Neuronal stem cell (in vitro differentiated cells): ENCODE measurements at places on chromosomes 16 and 17.

- DNase-seq: no peak
Measured at GRCh38 chr17:36773039-36773438, 164.2 kb upstream of the LHX1 start.

GRCh38 chr17:75262112-75262606 is 480 bp downstream of the MRPS7 start:
- DNase-seq: no peak

DNA sequence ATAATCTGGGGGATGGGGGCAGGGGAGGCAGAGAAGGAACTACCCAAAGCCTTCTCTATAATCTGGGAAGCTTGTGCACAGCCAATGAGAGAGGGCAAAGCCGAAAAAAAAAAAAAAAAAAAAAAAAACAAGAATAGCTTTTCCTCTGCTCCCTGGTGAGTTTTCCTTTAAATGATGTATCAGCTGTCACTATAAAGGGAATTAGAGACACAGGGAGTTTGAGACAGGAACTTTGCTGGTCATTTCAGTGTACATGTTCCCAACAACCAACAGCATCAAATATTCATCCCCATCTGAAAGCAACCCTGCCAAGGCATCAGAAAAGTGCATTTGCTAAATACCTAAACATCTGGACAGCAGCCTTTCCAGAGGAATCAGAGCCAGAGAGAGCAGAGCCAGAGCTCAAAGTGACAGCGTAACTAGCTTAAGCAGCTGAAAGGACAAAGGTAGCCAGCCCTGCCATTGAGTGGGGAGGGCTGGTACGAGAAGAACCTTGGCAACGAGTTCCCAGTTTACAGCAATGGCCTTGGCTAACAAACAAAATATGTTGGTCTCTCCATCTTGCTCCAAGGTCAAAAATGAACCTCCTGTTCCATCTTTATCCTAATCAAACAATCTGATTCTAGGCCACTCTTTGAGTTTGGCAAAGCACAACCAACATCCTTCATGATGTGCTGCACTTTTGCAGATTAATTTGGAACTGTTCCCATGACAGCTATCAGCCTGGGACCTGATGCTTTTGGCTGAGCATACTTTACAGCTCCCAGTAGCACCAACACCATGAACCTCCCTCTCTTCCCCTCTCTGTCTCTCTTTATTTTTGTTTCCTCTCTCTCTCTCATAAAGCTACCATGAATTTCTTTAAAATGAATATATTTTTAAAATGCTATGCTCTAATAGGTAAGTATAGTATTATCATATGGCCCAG is 143.7 kb upstream of the GNAO1 start:
- no peak for DNase-seq

DNA sequence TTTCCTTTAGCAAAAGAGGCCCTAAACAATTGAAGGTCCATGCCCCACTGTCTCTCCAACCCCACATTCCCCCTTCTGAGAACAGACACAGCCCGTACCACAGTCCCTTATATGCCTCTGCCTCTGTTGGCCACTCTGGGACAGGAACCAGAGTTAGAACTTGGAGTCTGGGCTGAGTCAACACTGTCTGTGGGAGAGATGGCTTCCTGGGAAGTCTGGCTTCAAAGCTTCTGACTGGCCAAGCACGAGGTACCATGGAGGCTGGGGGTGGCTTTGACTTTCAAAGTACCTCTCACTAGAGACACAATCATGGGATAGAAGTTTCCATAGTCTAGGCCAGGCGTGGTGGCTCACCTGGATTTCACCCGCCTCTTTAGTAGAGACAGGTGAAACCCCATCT is 14.9 kb upstream of the SPOP start:
- DNase-seq: no peak

DNA sequence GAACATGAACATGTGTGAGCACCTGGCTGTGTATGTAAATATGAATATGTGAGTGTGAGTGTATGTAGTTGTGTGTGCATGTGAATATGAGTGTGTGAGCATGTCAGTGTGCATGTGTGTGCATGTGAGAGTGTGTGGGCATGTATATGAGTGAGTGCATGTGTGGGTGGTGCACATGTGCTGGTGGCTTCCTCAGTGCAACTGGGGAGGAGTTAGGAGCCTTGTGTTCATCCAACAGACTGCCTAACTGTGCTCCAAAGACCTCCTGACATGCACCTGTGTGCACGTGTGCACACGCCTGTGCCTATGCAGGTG is 1.4 kb downstream of the TMEM235 start:
- DNase-seq: no peak

DNA sequence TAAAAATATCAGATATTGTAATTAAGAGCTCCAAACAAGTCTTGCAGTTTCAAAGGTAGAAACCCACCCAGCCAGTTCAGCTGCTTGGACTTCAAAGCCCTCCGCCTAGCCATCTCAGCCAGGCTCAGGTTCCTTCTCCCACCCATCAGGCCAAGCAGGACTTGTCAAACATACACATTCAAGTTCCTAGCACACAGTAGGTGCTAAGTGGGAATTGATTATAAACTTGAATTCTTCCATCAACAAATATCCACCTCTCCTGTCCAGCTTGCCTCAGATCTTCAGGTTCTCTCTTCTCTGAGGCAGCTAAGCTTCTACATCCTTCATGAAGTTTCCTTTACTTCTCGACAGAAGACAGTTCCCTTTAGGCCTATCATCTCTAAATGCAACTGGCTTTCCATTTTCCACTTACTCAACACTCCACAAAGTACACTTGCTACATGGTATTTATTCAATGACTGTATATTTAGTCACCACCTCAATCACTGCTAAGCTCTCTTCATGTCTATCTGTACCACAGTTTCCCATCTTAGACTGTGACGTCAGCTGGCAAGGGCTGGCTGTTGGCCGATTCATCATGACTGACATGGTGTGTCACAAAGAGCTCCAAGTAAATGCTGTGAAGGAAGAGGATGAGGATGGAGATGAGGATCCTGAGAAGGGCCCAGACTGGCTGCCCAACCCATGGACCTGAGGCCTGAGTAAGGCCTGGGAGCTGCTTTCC is 13.3 kb upstream of the COG7 start:
- DNase-seq: no peak

GRCh38 chr16:85898521-85899442 is at the start of gene IRF8:
IRF8 (plus strand) TSS chr16:85899162; CDS start chr16:85903016, 3,854 bp downstream.
- peak; percentile 81 for DNase-seq

GRCh38 chr17:29669266-29669665 is 46.6 kb upstream of the CORO6 start:
- DNase-seq: no peak

DNA sequence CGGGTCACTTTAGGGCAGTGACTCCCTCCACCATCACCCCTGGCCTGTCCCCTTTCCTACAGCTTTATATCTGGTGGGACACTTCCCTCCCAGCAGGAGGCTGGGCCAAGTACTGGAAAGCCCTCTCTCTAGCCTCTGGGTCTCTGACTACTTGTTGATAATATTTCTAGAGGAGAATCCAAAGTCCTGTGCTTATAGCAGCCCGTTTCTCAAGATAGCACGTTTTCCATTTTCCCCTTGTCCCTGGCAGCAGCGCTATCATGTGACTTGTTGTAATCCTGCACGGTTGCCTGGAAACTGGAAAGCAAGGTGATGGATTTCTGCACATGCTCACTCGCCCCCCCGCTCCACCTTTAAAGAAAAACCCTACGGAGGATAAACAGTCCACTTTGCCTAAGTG is 3.3 kb upstream of the AXIN2 start:
- DNase-seq: no peak

DNA sequence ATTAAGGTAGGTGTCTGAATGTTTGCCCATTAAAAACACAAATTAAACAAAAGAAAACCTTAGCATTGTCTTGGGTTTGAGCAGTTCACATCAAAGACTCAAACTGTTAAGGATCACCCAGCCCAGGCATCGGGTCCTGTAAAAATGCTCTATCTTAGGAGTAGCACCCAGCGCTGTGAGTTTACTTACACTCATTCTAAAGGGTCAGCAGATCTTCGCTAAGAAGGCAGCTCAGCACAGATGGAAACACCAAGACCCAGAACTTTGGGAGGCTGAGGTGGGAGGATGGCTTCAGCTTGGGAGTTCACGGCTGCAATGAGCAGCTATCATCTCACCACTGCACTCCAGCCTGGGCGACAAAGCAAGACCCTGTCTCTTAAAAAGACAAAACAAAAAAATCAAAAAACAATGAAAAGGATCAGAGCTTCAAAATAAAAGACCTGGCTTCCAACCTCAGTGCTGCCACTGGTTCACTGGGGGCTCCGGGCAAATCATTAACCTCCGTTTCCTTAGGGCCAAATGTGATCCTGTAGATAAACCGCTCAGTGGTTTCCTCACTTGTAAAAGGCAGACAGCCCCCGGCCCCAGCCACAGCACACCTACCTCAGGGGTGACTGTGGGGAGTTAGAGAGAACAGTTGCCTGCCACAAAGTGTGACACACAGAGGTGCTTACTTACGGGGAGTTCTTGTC is 11.1 kb downstream of the COG1 start:
- DNase-seq: no peak

DNA sequence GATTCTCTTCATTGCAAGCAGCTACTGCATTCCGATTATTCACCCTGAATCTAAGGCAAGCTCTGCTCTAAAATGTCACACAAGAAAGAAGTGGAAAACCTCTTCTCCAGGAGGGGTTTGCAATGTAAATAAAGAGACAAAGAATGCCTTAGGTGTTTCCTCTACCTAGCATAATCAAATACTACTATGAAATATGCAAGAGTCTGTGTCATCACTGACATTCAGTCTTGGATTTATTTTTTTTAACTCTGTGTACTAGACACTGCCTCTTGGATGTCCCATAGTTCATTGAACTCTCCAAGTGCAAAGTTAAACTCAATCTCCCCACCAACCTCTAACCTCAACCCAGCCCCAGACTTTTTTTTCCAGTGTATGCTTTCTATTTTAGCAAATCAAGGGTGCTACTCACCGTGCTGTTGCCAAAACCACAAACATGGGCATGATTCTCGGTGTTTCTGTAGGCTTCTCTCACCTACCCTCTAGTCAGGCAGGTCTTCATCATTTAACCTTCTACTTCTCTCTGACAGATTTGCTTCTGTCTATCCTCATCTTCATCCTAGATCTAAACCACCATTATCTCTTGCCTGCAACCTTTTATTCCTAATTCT is 329.1 kb downstream of the CDH13 start:
- DNase-seq: no peak

DNA sequence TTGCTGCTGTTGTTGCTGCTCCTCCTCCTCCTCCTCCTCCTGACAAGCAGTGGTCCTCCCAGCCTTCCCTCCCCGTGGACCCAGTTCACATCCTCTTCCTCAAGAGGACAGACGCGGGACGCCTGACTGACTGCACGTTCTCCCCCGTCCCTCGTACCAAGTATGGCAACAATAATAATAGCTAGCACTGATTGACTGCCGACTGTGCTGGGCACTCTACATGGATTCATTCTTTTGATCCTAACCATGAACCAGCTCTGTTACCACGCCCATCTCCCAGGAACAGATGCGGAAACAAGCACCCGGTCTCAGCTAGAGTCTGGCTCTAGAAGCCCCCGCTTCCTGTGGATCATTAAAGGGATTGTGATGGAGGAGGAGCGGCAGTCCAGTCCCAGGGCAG is 78.0 kb downstream of the GNAO1 start:
- no peak for DNase-seq

GRCh38 chr16:11677959-11678881 is 10.0 kb downstream of the SNN start:
- no peak for DNase-seq

DNA sequence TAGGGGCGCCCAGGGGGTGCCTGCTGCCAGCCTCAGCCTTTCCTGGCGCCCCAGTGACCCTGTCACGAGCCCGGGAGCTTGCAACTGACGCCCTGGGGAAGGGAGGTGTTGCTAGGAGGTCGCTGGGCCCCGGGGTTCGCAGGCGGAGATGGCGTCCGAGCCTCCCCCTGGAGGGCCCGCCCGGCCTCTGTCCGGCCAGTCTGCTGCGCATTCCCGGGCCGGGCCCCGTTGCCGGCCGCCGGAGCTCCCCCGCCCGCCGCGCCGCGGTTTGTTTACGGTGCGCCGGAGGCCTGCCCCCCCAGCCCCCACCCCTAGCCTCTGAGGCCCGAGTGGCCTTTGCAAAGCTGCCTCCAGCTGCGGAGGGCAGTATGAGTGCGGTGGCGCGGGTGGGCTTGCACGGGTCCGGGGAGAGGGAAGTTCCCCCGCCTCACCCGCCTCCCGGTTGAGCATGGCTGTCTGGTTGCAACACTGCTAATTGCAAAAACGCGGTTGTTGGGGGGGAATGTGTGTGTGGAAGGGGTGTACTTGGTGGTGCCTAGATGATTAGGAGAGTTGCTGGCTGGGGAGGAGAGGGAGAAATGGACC is 514 bp downstream of the THRA start:
- no peak for DNase-seq

DNA sequence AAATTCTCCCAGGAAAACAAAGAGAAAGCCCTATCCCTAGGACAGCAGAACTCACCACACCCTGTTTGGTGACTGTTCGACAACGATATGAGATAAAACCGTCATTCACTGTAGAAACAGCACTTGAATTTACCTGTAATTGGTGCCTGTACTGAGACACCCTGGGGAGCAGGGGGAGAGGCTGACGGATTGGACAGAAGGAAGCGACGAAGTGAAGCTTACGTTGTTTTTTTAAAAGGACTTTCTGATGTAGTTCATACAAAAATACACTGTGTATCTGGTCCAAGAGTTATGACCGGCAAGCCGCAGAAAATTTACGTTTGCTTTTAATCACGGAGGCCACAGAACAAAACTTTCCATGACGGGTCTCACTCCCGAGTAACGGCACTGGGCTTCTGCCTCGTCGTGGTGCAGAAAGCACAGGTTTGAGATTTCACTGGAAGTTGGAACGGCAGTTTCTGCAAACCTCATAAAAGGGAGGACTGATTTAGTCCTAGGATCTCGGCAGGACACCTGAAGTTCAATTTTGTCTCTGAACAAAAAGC is 9.7 kb downstream of the NXN start:
- no peak for DNase-seq

- DNase-seq: no peak
Measured at GRCh38 chr17:353213-353837, 718 bp upstream of the RPH3AL start.

GRCh38 chr17:58666858-58667267 is 25.0 kb downstream of the TEX14 start:
- DNase-seq: no peak

GRCh38 chr17:76196675-76197074 is 43.6 kb downstream of the RNF157 start:
- no peak for DNase-seq

DNA sequence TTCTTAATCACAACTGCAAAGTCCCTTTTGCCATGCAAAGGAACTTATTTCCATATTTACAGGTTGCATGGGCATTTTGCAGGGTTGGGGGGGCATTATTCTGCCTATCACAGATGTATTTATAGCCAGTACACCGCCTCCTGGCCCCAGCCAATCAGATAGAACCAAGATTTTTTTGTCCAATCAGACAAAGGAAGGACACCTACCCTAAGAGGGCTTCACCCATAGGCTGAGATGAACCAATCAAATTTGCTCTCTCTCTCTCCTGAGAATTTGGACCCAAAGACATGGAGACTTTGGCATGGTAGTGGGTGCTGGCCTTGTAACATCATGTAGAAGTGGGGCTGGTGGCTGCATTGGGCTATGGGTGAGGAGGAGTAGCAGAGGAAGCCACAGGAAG is 3.9 kb upstream of the KCNG4 start:
- DNase-seq: no peak

DNA sequence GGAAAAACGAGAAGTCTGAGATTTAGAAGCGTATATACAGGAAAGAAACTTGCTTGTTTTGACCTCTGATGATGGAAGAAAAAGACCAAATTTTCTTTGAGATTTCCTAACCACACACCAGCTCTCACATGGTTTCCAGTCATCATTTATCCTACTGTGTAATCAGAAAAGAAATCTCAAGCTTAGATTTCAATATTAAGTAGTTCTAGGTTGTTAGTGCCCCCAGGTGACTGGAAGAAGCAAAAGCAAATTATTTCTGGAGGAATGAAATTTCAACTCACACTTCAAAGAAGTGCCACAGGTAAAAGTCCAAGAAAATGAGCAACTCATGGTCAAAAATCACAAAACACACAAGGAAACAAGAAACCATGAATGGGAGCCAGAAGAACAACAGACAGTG is 51.8 kb upstream of the KDM6B start:
- DNase-seq: no peak
